ENCODE measurements at places on chromosomes 12 and 14.

- DNase-seq: no peak
These were observed 9.8 kb downstream of the EPYC start for GRCh38 chr12:90995010-90995409.

DNA sequence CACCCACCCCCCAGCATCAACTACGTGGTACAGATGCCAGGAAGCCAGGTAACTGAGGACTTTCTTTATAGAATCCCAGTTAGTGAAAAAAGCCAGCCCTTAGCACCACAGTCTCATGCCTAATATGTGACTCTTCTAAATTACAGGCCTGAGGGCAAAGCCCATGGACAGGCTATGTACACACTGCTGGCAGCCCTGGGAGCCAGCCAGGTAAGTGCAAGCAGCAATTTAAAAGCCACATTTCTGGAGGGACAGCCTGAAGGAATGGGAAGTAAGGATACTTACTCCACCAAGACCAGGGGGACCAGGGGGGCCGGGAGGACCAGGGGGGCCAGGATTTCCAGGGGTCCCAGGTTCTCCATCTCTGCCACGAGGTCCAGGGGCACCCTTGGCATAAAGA is 7.0 kb downstream of the COL2A1 start:
- DNase-seq: no peak

GRCh38 chr12:45242180-45242579 is 26.3 kb downstream of the ANO6 start:
- DNase-seq: no peak

DNA sequence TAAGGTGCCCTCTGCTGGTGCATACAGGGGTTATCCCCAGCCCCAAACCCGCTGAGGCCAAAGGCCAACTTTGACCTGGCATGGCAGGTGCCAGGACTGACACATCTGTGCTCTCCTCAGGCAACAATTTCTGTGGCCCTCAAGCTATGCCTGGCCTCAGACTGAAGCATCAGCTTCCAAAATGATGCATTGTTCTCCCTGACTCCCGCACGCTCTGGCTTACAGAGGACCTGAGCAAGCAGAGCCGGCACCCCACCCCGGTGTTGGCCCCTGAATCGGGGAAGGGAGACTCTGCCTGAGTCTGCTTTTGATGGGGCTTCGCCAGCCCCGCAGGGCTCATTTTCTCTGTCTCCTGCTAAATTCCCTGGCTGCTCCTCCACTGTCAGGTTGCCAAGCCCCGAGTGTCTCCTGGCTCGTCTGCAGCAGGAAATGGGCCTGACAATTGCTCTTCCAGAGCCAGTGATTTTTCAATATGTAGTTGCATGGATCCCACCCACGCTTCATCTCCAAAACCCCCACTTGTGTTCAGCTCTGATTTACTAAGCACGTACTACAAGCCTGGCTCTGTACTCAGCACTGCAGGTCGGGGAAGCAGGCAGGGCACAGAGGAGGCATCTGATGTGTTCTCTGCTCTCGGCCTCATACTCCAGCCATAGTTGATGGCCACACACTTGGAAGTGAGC is 126.1 kb downstream of the SLC38A6 start:
- DNase-seq: no peak

DNA sequence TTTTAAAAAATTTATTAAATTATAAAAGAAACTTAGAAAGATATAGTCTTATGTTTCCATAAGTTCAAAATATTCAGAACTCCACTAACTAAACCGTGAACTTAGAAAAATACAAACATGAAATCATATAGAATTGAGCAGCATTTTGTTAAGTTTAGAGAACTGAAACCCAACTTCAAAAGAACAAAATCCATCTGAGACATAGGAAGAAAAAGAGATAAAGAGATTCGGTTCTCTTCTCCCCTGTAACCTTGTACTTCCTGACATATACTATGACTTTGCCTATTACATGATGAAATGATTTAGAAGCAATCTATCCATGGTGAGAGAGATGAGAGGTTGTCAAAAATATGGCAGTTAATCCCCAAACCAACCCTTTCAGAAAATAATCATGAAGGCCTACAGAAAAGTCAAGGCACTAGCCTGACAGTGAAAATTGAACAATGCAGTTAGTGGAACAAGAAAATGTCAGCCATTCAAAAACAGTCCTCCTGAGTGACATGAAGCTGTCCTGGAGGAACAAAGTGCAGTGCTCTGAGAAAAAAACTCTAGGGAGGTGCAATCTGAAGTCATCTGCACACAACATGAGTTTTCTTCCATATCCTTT is 44.0 kb downstream of the C12orf50 start:
- DNase-seq: no peak

GRCh38 chr14:96194262-96194656 is 10.4 kb upstream of the BDKRB2 start:
- no peak for DNase-seq

DNA sequence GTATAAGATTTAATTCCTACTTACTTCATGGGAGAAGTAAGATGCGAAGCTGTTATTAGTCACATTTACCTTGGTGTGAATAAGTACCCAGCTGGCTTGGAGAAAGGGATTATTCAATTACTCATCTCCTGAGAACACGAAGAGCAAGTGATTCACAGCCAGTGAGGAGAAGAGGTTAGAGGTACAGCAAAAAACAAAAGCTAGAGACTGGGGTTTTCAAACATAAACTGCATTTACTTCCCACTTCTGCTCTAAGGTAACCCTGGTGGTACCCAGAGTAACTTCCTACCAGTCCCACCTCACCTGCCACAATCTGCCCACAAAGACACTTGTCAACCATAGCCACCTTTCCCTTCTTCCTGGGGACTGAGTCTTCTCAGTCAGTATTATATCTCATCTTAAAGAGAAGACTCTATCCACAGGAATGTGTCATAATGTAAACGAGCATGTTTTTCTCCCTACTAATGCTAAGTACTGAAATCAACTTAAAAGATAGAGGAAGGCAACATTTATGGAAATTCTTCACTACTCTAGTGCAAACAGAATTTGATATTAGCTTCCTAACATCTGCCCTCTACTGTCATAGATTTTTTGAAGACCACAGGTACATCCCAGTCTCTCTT is 6.0 kb upstream of the IL22 start:
- no peak for DNase-seq

DNA sequence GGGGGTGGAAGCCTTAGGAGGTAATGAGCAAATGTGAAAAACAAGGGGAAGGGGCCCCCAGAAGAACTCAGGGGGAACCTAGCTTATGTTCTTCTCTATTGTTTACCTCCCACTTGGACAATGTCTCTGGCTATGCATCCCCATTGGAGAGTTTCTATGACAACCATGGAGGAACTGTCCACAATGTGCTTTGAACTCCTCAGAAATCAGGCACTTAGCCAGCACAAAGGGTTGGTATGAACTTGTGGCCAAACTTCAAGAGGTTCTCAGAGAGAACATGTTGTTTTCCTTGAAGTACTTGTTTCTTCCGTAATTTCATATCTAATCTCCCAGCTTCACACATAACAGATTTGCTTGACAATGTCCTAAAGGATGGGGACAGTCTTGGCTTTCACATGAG is 202.8 kb upstream of the PELI2 start:
- no peak for DNase-seq

- no peak for DNase-seq
These were observed 12.7 kb downstream of the BMAL2 start for GRCh38 chr12:27345376-27345775.

DNA sequence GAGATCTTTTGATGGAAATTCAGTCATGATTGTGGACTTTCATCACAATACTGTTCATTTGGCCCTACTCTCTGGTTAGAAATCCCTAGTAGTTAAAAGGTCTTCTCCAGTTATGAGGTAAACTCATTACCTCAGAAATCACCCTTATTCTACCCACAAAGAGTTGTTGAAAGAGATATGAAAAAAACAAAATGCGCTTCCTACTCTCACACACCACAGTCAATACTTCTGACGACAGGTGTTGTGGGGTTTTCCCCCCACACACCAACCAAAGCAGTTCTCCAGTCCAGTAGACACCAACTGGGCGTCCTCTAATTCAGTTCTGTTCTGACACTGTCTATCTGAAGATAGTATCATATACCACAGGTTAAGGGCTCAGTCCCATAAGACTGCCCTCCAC is 54.9 kb downstream of the TRMT5 start:
- DNase-seq: no peak

GRCh38 chr14:51922624-51923023 is 62.2 kb downstream of the GNG2 start:
- no peak for DNase-seq

DNA sequence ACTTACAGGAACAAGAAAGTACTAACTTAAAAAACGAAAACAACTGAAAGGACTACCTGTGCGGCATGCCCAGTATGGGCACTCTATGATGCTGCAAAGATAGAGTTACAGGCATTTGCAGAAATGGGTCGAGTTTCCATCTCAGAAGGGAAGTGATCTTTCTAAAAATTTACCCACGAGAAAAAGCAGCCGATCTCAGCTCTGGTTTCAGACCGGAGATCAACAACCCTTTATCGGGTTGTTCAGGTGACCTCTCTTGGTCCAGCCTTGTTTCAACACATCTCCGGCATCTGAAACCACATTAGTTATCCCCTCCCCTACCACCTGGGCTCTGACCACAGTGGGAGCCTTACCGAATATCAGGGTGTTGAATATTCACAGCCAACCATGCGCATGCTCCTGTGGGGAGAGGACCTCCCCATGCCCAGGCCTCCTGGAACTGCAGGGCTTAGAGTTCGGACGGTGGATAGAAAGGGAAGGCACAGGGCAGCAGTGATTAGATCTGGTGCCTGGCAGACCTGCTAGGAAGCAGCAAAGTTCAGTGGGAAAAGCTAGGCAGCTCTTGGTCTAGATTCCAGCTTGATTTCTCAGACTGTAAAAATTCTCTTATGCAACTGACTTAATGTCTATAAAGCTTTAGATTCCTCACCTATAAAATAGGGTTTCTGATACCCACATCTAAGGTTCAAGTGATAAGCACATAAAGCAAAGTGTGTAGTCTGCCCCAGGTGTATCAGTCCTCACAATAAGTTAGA is 906.0 kb downstream of the VRK1 start:
- DNase-seq: no peak

GRCh38 chr12:123607756-123608155 is 5.9 kb downstream of the DDX55 start:
- no peak for DNase-seq

DNA sequence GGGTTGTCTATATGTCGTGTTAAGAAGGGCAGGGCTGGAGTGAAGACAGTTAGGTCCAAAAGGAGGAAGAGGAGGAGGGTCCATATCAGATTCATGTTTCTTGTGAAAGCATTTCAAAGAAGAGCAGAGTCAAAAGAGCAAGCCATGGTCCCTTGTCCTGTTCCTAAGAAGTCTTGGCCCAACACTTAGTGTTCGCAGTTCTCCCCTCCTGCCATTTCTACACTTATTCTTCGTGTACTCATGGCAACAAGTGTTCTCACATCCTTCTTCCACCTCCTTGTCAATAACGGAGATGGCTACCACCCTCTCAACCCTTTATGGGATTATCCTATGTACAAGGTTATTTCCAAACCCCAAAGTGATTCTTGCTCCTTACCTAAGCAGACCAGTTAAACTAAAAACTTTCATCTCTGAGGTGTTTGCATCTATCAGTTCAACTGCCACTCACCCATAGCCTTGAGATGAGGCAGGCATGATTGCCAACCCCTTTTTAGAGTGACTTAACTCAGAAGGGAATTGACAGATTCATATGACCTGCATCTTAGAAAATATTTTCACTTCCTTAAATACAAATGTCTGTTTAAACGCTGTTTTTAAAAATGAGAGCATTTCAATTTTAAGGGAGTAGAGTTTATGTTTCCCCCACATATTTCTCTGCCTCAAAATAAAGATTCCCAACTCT is 19.8 kb upstream of the RNASE2 start:
- peak; percentile 71 for DNase-seq

DNA sequence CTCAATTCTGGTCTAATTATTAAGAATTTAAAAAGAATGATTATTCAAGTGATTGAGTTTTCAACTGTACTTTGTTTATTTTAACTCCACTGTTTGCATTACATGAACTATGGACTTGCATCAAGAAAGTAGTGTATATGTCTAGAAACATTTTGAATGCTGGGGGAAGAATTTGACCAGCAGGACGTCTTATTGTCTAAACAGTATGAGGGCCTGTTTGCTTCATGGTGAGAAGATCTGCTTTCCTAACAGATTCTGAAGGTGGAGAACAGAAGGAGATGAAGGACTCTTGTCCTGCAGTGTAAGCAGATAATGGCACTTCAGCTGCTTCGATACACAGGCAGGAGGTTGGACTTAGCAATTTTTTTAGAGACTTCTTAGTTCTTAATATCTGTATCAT is 176.0 kb downstream of the DACT1 start:
- no peak for DNase-seq

- no peak for DNase-seq
These were observed 119.6 kb downstream of the KCNMB4 start for GRCh38 chr12:70485704-70486103.

DNA sequence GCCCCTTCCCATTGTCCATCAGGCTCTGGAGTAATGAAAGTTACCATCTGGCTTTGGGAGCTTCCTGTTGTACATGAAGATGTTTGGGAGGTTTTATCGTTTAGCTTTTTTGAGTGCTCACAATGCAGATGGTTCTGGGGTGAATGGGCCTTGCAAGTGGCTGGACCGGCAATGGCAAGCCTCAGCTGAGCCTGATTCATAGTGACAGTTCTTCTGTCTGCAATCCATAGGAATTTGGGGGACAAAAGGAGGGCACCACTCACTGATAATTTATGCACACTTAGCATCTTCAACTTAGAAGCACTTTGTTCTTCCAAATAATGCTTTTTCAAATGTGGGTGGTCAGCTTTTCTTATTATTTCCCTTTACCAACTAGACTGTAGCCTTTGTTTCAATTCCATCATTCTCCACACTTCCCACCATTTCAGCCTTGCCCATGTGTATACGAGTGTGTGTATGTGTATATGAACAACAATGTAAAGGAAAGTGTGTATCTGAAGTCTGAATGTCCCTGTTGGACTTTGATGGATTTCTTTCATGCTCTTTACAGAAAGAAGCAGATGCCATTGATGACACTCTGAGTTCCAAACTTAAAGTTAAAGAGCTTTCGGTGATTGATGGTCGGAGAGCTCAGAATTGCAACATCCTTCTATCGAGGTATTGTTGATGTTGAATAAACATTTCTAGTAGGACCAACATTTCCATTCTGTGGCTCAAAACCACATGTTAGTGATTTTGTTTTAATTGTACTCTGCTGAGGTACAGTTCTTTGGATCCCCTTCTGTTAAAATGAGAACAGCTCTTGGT is 125.5 kb downstream of the GPR135 start:
- no peak for DNase-seq

GRCh38 chr12:109775172-109775881 is 57.9 kb downstream of the TRPV4 start:
- peak; percentile 55 for DNase-seq

DNA sequence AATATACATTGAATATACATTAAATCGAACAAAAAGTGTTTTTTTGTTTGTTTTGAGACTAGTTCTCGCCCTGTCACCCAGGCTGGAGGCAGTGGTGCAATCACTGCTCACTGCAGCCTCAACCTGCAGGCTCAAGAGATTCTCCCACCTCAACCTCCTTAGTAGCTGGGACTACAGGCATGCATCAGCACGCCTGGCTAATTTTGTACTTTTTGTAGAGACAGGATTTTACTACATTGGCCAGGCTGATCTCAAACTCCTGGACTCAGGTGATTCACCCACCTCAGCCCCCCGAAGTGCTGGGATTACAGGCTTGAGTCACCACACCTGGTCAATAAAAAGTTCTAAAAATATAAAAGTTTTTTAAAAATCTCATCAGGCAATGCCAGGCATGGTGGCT is 10.2 kb upstream of the RNF212B start:
- DNase-seq: no peak
